Fibroblast of mammary gland (primary cell): ENCODE measurements at places on chromosomes 4 and X.

- no peak for DNase-seq
Observed at GRCh38 chr4:155684892-155685541, 18.4 kb downstream of the GUCY1A1 start.

DNA sequence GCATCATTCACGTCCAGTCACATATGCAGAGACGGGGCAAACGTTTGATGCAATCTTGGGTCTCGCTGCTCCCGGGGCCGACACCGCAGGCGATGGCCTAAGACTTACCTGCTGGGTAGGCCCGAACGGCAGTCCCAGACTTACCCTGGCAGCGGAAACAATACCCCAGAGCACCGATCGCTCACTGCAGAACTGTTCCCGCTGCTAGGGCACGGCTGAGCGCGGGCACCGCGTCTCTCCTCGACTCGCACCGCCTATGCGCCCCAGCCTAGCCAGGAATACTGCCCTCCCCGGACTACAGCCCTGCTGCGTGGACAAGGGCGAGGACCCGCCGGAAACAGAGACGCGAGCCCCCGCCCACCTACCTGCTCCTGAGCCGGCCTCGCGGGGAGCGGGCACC lies 86.2 kb downstream of the HPRT1 start:
- DNase-seq = no peak

DNA sequence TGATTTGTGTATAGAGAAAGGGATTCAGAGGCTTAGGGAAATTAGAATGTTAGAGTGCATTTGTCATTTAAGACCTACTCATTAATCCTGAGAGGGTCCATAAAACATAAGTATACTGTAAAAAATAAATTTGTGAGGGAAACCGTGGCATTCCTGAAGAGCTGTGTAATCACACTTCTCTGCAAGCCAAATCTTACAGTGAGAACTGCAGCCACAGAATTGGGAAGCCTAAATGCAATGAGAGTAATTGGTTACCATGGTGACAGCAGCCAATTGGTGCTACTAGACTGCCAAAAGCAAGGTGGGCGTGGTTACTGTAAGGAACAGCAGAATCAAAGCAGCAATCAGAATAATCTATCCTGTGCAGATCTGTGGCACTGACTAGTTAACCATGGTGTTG lies 345.2 kb upstream of the GRID2 start:
- peak; percentile 6 for DNase-seq

DNA sequence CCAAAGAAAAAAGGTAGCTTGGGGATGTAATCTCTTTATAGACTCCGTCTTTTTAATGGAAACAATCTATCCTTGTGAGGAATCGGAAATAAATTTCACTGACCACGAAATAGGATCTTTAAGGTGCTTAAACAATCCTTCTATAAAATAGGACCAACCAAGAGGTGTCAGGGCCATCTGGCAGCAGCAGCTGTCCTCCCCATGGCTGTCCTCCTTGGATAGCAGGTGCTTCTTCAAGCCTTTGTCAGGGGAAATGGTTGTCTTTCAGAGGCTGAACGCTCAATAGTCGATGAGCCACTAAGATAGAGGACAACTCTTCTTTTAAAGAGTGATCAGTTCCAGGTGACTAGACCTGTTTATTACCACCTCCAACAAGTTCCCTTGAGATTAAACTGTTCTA lies 231.0 kb downstream of the ADGRL3 start:
- DNase-seq = no peak

GRCh38 chr4:139015948-139016471 lies 429 bp downstream of the NOCT start:
- peak; percentile 32 for DNase-seq

DNA sequence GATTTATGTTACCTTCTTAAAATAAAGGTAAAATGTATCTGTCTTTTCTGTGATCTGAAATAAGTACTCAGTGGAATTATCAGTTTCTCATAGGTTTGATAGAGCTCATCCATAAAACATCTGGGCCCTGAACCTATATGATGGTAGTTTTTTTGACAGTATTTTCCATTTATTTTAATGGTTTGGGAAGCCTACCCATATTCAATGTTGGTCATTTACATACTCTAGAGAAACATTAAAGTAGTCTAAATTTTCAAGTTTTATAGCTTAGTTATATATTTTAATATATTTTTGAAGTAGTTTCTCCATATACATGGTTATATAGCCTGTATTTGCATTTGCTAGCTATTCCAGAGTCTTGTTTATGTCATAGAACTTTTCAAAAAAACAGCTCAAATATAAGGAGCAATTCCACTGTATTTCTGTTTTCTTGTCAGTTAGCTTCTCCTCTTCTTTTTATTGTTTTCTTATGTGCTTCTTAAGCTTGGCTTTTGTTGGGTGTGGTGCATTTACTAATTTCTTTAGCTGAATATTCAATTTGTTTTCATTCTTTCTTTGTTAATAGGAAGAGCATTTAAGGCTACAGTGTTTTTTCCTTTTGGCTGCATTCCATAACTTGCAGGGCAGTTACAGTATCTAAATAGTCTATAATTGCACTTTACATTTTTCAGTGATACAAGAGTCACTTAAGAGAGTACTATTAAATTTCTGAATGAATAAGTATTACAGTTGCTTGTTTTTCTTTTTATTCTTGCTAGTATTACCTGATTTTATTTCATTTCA lies 181.4 kb downstream of the DKK2 start:
- no peak for DNase-seq

DNA sequence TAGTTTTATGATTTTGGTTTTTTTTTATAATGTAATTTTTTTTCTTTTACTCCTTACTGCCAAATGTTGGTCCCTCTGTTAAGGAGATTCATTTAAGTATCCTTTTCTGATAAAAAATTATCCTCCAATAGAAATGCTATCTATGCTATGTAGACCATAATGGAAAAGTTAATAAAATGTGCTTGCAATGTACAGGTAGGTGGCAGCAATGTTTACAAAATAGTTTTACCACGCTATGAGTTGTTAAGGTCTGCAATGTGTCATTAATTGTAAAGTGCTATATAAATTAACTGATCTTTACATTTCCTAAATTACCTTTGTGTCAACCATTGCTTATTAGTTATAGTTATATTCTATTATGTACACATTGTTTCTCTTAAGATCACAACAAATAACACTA lies 3.8 kb upstream of the CENPC start:
- peak; percentile 45 for DNase-seq

GRCh38 chr4:148258535-148258934 lies 183.7 kb downstream of the NR3C2 start:
- DNase-seq = no peak

DNA sequence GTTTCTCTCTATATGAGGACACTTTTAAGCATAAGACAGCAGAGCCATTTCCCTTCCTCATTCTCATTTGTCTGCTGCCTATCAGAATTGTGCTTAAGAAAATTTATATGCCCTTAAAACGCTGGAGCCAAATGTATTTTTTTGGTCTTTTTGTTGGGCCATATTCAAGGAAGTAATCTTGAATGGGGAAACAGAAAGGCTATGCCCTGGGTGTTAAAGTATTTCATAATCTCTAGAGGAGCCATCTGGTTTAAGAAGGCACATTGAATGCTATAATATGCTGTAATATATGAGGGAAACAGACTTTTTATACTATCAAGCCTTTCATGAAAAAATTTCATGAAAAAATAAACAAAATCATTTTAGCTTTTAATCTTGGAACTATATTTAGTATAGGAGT lies 4.3 kb downstream of the DMD start:
- no peak for DNase-seq

GRCh38 chr4:151917145-151917734 lies 156.4 kb upstream of the GATB start:
- DNase-seq = peak; percentile 1

DNA sequence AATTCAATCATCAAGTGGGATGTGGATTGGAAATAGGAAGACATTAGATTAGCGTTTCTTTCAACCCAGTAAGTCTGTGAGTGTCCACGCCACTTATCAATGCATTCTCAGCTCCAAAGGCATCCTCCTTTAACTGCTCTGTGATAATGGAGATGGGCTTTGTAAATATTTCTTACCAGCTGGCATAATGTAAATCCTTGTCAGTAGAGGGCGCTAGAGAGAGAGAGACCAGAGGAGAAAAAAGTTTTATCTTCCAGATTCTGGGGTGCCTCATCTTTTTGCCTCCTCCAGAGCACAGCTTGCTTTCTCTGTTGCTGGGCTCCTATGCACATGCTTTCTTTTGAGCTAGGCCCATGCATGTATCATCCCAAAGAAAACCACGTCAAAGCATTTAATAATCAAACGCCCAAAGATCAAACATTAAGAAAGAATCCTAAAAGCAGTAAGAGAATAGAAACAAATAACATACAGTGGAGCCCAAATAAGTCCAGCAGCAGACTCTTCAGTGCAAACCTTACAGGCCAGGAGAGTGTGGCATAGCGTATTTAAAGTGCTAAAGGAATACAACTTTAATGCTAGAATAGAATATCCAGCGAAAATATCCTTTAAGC lies 9.6 kb upstream of the MTMR1 start:
- peak; percentile 51 for DNase-seq

DNA sequence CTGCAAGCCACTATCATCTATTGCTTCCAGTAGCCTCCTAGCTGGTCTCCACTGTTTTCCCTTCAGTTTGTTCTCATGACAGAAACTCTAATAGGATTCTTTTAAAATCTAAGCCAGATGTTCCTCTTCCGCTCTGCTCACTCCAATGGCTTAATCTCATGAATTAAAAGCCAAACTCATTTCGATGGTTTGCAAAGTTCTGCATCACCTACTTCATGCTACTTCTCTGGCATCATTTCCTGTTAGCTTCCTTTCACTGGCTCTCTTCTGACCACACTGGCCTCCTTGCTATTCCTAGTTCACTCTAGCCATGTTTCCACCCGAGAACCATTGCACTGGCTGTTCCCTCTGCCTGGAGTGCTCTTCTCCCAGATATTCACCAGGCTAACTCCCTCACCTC lies 102.0 kb upstream of the LSM6 start:
- peak; percentile 4 for DNase-seq

- no peak for DNase-seq
Observed at GRCh38 chr4:7814451-7814850, 125.2 kb downstream of the AFAP1 start.

DNA sequence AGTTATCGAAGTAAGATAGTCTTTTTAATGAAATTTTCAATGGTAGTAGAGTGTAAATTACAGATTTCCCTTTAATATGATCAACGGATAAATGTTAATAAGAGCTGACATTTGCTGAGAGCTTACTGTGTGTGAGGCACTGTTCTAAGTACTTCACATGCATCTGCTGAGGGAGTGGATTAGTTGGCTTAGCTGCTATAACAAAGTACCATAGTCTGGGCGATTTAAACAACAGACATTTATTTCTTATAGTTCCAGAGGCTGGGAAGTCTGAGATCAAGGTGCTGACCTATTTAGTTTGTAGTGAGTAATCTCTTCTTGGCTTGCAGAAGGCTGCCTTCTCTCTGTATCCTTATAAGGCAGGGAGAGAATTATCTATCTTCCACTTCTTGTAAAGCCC lies 174.3 kb downstream of the CEP135 start:
- DNase-seq = no peak

GRCh38 chr4:9781343-9782135 lies at the start of gene DRD5:
TSS of gene DRD5 (plus strand) at chr4:9781634. CDS start at chr4:9782030, 396 bp downstream.
- DNase-seq = no peak

GRCh38 chr4:23847158-23847557 lies 42.7 kb downstream of the PPARGC1A start:
- no peak for DNase-seq

DNA sequence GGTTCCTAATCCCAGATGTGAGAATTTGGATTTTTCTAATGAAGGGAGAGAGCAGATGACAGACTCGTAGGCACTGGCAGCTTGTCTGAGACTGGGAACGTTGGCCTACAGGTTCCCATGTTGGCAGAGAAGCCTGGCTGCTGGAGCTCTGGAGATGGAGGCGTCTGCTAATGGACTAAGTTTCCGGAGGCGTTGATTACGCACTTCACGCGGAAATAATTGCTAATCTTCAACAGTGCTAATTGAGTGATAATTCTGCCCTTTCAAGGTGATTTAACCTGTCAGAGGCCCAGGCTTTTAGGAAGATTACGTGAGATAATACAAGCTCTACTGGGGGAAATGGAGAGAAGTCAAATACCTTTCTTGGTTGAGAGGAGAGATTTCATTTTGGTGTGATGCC lies 77.4 kb downstream of the PSAPL1 start:
- no peak for DNase-seq

- DNase-seq = peak; percentile 7
Observed at GRCh38 chrX:40683245-40683644, 35.9 kb upstream of the CXorf38 start.

- DNase-seq = no peak
Observed at GRCh38 chr4:161457311-161457710, 706.5 kb downstream of the FSTL5 start.

DNA sequence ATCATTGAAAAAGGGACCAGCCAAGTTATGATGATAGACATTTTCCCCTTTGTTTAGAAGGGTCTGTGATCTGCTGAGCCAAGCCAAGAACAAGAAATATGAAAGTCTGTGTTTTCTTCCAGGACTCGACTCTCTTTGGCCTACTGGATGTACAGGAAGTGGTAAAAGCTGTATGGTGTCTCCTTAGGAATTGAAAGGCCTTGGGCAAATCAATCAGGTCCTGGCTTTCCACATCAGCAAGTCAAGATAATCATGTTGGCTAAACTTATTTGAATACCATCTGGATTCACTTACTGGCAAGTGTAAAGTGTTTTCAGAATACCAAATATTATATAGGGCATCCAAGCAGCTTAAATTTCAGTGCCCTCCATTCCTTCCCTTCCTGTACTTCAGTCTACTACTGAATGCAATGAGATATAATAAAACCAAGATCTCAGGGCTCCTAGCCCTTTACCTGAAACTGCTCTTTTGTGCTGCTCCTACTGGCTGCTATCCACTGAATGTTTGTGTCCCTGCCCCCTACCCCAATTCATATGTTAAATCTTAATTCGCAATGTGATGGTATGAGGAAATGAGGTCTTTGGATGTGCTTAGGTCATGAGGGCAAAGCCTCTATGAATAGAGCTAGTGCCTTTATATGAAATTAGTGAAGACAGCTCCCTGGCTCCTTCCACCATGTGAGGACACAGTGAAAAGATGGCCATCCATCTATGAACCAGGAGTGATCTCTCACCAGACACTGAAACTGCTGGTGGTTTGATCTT lies 578.0 kb downstream of the SPRY1 start:
- no peak for DNase-seq

DNA sequence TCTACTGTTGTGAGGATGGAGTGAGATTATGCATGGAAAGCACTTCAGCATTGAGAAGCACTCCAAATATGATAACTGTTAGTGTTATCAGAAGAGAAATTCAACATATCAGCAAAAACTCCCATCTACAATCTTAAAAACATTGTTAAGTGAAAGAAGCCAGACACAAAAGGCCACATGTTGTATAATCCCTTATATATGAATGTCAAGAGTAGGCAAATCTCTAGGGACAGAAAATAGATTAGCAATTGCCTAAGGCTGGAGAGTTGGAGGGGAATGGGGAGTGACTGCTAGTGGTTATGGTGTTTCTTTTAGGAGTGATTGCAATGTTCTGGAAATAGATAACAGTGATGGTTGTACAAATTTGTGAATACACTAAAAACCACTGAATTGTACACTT lies 122.5 kb upstream of the LNX1 start:
- DNase-seq = no peak
